ENCODE measurements at places on chromosomes 1 and 21. TPM values are rescaled to one million over a fixed set of nuclear protein-coding genes. Genes with fewer than 3 reads are reported as not detected.

DNA sequence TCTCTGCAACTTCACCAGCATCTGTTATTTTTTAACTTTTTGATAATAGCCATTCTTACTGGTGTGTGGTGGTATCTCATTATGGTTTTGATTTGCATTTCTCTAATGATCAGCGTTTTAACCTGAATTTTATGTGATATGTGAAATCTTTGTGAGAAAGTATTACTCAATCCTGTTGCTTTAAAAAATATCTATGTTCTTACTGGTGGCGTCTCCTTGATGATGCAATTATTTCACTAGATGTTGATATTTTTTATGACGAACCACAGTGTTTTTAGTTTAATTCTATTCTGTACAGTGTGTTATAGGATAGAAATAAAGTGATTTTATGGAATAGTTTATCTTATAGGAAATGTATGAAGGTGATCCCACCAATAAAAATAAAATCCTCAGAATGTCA is 54.7 kb upstream of the GPR88 start:
- no peak for DNase-seq

GRCh38 chr1:232368821-232369321 is 261.1 kb downstream of the SIPA1L2 start:
- no peak for DNase-seq

- DNase-seq = no peak
These were observed 7.9 kb downstream of the WASF2 start for GRCh38 chr1:27481994-27482620.

- no peak for DNase-seq
These were observed 14.0 kb upstream of the PAQR7 start for GRCh38 chr1:25889470-25889869.

DNA sequence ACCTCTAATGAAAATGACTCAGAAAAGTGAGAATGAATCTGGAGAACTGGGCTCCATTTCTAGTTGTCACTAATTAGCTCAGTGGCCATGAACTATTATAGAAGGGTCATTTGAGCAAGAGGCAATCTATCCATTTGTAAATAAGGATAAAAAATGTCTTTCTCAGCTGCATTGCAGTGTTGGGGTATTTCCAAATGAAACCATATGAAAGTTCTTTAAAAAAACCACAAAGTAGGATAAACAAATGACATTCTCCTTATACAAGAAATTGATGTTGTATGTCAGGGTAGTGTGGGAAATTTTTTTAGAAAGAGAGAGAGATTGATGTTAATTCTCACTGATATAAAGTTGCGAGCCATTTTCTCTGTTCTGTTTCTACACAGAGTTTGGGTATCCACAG is 26.0 kb downstream of the FMO3 start:
- no peak for DNase-seq

DNA sequence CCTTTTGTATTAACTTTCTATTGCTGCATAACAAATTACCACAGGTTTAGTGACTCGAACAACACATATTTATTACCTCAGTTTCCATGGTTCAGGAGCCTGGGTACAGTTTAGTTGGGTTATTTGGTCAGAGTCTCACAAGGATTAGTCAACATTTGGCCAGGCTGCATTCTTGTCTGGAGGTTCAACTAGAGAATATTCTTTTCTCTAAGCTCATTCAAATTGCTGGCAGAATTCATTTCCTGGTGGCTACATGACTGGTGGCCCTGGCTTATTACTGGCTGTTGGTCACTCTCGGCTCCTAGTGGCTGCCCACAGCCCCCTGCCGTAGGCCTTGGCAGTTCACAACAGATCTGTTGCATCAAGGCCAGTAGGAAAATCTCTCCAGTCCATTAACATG is 81.1 kb upstream of the ADAR start:
- no peak for DNase-seq

DNA sequence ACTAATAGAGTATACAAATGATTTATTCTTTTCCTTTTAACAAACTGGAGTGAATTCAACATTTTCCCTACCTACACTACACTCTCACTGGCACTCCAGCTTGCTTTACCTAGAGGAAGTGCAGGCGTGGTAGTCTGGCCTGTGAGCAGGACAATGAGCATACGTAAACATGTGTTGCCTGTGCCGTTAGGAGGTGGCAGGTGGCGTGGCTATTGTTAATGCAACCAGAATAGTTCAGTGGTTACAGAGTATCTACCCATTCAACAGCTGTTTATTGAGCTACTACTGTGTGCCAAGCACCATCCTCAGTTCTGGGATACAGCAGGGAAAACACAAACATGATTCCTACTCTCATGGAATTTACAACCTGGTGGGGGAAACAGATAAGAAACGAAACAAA is 299.7 kb upstream of the KAZN start:
- DNase-seq = no peak

DNA sequence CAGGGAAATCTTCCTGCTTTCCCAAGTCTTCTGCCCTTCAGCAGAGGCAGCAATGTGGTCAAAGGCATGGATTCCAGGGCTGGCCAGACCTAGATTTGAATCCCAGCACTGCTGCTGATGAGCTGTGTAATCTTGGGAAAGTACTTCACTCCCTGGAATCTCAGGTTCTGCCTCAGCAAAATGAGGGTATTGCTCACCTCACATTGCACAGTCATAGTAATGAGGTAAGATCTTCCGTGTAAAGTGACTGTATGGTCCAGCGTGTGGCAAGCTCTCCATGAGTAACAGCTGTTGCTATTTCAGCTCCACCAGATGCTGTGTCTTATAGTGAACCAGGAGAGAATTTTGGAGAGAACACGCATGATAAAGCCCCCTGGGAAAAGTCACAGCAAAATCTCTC is 56.1 kb upstream of the F3 start:
- no peak for DNase-seq

Gene OR2L13
- not detected for total RNA-seq

GRCh38 chr1:21217812-21218596 is 41.3 kb upstream of the EIF4G3 start:
- no peak for DNase-seq

- no peak for DNase-seq
These were observed 4.7 kb downstream of the EPHA8 start for GRCh38 chr1:22567994-22568393.
